GM12892 (cell line): ENCODE measurements at places on chromosomes 6 and 20.

- no peak for DNase-seq
These were observed 81.8 kb downstream of the CLIC5 start for GRCh38 chr6:45933855-45934254.

- no peak for DNase-seq
These were observed 1035.3 kb upstream of the GJE1 start for GRCh38 chr6:141097471-141097870.

DNA sequence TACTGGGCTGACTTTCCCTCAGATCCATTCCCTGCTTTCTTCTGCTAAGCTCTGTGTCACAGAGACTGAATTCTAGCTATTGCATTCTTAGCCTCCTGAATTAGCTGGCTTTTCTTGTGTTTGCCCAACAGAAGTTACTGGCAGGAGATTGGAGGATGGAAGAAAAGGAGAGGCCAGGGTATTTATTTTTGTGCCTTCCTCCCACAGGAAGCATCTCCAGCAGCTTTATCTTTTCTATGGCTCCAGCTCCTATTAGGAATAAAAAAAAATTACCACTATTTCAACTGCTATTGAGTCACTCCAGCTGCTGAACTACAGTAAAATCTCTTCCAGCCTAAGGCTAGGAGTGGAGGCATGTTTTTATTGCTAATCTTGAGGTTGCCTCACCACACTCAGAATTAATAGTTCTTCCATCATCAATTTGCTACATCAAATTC lies 492.4 kb downstream of the RFPL4B start:
- no peak for DNase-seq

GRCh38 chr6:134317471-134318131 lies at the start of gene SGK1:
Gene SGK1 (minus strand): TSS chr6:134318112. CDS start chr6:134317460, 652 bp downstream.
- no peak for DNase-seq

DNA sequence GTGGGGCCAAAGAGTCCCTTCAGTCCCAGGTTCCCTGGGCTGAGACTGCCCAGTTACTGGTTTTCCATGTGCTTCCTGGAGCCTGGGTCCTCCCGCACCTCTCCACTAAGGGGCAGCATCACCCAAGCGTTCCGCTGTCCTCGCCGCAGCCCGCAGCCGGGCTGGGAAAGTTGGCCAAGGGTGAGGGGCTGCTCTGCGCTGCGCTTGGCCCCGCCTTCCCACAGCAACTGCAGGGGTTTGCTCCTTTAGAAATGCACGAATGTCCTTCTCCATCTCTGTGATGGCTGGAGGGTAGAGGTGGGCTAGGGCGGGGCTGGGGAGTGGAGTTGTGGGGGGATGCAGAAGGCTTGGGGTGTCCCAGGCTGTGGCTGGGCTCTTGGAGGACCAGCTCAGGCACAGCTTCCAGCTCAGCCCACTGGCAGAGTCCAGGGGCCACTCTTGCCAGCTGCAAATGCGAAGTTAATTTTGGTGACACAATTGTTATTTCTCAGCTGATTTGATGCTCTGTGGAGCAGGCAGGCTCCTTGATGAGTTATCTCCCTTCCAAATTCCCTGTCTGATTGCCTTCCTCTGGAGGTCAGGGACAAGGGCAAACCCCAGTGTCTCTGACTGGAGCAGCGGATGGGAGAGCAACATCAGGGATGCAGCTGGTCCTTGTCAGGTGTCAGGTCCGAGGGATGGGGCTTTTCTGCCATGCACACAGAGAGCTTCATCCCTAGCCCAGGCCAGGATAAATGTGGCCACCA lies 63.2 kb downstream of the NOL4L start:
- DNase-seq, result peak; percentile 67

DNA sequence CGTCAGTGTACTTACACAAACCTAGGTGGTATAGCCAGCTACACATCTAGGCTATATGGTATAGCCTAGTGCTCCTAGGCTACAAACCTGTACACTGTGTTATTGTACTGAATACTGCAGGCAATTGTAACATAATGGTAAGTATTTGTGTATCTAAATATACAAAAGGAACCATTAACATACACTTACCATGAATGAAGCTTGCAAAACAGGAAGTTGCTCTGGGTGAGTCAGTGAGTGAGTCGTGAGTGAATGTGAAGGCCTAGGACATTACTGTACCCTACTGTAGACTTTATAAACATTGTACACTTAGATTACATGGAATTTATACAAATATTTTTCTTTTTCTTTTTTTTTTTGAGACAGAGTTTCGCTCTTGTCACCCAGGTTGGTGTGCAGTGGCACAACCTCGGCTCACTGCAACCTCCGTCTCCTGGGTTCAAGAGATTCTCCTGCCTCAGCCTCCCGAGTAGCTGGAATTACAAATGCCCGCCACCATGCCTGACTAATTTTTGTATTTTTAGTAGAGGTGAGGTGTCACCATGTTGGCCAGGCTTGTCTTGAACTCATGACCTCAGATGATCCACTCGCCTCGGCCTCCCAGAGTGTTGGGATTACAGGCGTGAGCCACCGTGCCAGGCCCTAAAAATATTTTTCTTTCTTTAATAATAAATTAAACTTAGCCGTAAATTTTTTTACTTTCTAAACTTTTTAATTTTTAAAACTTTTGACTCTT lies 15.4 kb upstream of the KIAA1755 start:
- no peak for DNase-seq
